ENCODE measurements at places on chromosomes 4 and X.

DNA sequence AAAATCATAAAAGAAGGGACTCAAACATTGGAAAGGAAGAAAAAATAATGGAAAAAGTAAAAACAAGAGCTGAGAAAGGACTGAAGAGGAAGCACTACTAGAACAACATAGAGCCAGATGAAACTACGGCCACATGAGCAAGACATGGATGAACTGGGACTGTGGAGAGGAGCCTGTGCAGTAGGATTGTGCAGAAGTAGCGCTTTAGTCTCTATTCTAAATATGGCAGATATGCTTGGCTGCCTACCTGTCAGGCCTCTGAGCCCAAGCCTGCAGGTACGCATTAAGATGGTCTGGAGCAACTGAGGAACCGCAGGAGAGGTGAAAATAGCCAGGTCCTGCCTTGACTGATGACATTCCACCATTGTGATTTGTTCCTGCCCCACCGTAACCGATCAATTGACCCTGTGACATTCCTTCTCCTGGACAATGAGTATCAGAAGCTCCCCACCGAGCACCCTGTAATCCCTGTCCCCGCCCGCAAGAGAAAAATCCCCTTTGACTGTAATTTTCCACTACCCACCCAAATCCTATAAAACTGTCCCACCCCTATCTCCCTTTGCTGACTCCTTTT, 154.3 kb downstream of the CAMK2D start:
- DNase-seq: no peak

DNA sequence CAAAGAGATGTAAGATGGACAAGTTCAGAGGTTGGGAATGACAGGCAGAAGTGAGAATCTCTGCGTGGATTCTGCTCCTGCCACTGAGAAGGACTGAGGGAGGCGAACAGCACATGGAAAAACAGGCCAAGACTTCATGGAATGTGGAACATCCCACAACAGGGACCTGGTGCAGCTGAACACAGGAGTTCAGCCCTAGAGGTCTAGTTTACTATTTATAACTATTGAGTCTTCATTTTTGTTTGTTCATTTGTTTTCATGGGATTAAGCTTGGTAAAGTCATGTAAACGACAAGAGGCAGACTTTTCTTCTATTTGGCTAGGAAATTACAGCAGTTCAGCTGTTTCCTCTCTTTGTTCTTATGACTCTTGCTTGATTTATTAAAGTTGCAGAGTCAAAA, 234.5 kb downstream of the MAML3 start:
- no peak for DNase-seq

DNA sequence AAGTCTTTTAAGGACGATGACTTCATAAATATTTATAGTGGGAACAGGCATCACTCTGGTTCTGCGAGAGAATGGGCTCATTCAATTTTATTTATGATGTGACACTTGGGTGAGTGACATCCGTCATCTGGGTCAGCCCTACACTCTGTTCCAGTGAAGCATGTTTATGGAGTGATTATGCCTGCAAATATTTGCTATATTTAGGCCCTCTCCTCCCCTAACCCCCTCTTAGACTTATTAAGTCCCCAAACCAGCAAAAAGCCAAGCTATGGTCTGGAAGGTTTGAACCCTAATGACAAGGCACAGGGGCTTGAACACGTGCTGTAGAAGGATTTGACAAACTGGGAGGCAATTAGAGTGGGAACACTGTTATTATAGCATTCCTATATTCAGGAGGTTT, 55.9 kb downstream of the C4orf51 start:
- no peak for DNase-seq

DNA sequence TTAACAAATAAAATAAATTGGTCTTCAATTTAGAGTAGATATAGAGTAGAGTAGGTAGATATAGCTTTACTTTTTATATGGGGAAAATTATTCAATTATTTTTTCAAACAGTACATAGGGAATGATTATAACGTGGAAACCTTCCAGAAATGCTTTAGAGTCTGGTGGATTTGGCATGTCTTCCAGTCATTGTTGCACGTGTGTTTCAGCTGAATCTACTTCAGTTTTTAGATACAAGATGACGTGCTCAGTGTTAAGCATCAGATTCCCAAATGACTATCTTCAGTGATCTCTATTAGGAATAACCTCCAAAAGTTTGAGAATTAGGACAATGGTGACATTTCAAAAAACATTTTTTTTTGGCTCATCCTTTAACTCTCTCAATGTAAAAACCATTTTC, 616.9 kb downstream of the ANKRD50 start:
- no peak for DNase-seq

- DNase-seq: peak; percentile 21
Measured at GRCh38 chr4:142660728-142661127, 185.4 kb downstream of the INPP4B start.

DNA sequence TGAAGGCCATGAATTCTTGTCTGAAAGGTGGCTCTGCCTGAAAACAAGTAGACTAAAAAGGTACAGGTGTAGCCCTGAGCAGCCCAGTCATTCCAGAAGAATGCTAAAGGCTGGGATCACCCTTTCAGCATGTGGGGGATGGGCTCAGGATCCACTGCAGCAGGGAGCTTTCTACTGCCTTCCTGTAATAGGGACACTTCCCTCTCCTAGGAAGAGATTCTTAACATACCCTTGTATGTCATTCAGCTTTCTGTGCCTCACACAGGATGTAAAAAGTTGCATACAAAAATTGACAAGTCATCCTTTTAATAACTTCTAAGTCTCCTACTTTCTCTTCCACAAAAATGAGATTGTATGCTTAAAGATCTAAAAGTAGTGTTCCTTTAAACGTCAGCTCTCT, 123.3 kb downstream of the ZNF518B start:
- DNase-seq: no peak
